ENCODE measurements at places on chromosomes 16 and 17. TPM values are rescaled to one million over a fixed set of nuclear protein-coding genes. Genes with fewer than 3 reads are reported as not detected.
A peak's percentile ranks its signal among the peaks of the same experiment; 100 is the strongest.

DNA sequence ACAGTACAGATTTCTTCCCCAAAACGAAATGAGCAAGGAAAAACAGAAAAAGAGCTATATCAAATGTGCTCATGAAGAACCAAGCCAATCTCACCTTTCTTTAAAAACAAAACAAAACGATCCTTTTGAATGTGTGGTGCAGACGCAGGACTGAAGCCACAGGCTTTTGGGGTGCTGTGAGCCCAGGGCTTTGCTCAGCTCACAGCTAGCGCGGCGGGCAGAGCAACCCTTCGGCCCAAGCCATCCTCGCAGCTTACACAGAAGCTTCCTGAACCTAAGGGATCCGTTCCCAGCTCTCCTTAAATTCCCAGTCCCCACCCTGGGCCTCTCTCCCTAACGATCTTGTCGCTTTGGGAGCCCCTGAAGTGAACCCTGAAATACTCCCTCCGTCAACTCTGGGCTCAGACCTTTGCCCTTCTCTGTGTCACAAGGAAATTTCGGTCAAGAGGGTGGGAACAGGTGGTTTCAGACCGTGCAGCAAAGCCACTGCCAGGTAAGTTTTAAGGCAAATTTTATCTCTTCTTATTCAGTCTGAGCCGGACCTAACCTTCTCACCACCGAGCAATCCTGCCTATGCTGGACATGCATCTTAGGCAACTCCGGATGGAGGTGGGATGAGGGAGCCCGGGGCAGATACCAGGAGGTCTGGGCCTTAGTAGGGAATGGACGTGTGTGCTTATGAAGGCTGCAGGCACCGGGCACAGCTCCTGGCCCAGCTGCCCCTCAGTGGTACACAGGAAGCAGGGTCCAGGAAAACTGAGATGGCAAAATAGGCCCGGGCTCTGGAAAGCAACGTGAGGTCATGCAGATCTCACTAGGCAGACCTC is 52.0 kb downstream of the COTL1 start:
- no peak for DNase-seq

DNA sequence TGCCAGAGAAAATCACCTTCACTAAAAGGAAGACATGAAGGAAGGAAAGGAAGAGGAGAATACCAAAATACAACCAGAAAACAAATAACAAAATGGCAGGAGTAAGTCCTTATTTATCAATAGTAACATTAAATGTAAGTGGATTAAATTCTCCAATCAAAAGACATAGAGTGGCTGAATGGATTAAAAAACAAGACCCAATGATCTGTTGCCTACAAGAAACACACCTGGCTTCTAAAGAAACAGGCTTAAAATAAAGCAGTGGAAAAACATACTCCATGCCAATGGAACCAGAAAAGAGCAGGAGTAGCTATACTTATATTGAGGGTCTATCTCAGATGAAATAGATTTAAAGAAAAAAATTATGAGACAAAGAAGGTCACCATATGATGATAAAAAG is 86.4 kb upstream of the METRNL start:
- no peak for DNase-seq

MYH2 gene
- 0.22 TPM for total RNA-seq

DNA sequence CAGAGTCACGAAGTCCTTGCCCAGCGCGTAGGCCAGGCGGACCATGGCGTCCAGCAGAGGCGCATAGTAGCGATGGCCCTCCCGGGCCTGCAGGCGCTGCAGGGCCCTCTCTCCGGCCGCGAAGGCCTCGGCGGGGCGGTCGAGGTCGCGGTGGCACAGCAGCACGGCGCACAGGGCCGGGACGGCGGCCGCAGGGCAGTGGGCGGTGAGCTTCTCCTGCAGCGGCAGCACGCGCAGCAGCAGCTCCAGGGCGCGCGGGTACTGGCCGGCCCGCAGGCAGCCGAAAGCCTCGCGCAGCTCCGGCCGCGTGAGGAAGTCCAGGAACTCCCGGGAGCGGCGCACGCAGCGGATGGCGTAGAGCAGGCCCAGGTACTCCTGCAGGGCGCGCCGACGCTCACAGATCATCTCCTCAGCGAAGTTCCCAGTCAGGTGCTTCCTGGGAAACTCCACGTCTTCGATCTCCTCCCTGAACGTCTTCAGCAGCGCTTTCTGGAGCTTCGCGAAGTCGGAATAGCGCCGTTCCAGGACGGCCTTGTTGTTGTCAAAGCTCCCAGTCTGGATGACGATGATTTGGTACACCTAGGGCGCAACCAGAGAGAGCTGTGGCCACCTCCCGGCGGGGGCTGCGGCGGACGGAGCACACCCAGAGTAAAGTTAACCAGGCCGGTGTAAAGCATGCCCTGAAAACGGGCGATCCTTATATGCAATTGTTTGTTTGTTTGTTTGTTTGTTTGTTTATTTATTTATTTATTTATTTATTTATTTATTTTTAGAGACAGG is 7.4 kb downstream of the SNX20 start:
- no peak for DNase-seq

GRCh38 chr17:45103269-45103795 is 29.0 kb downstream of the PLCD3 start:
- no peak for DNase-seq

GRCh38 chr17:27810902-27811557 is 10.7 kb upstream of the NOS2 start:
- no peak for DNase-seq

GRCh38 chr17:19376811-19377210 is 1.5 kb upstream of the MAPK7 start:
- DNase-seq, result no peak

ABCC12 gene
- total RNA-seq, result not detected

- no peak for DNase-seq
Observed at GRCh38 chr17:50198026-50198669, 3.3 kb downstream of the COL1A1 start.

GRCh38 chr17:72296456-72296855 is 175.6 kb downstream of the SOX9 start:
- DNase-seq, result no peak

DNA sequence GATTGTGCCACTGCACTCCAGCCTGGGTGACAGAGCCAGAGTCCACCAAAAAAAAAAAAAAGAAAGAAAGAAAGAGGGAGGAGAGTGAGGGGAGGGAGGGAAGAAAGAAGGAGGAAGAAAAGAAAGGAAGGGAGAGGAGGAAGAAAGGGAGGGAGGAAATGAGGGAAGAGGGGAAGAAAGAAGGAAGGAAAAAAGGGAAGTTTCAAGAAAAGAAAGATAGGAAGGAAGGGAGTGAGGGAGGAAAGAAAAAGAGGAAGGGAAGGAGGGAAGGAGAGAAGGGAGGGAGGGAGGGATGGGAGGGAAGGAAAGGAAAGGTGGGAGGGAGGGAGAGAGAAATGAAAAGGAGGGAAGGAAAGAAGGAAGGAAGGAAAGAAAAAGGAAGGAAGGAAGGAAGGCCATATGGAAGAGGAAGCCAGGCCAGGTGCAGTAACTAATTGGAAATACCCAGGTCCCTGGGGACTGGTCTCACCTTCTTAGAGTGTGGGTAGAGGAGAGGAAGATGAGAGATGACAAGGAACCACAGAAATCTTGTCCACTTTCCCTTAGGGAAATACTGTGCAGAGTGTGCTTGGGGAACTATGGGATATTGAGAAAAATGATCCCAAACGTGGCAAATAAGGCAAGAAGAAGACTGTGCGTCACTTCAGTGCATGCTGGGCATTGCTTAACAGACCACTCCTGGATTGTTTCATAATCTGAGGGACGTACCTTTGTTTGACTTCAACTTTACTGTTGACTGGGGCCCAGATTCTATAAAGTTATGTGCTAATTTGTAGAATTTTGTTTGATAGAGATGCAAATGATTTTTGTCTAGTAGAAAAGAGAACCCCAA is 15.1 kb upstream of the CSNK2A2 start:
- no peak for DNase-seq

- DNase-seq, result no peak
Observed at GRCh38 chr17:416293-417206, 63.9 kb upstream of the RPH3AL start.

FAM83G gene
- total RNA-seq, result 2.5 TPM

DNA sequence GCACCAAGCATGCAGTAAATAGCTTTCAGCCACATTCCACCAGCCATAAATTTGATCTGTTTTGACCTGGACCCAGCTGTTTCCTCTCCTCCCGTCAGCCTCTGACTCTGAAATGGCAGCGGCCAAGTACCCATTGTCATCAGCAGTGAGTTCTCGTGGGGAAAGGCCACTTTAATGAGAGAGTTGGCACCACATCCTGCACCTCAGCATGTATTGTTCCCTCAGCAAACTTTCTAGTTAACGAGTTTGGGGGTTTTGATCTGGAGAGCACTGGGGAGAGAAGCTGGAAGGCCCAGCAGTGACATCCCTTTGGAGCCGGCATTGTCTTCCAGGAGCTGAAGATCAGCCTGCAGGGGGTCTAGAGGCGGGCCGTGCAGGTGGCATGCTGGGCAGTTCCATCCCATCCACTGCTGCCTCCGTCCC is 84.9 kb downstream of the RPA1 start:
- no peak for DNase-seq

RNF40 gene
- total RNA-seq, result 47.9 TPM

- DNase-seq, result no peak
Observed at GRCh38 chr17:33164169-33164881, 128.8 kb downstream of the ASIC2 start.

GRCh38 chr17:82297280-82297713 is 20.1 kb downstream of the CD7 start:
- peak; percentile 93 for DNase-seq

DNA sequence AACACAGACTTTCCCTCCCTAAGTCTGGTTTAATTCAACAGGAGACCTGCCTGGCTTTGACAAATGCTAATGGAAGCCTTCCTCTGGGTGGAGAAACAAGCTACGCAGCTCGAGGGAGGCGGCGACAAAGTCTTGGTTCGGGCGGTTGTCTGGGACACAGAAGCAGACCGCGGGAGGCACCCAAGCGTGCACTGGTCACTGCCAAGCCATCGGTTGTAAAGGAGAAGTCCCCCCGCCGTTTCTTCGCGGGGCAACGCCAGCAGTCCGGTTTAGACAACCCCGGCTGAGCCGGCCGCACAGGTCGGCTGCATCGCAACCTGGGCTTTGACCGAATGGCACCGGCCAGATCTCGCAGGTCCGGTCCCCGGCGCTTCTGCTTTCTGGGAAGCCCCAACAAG is 586 bp downstream of the GLYR1 start:
- peak; percentile 82 for DNase-seq

GRCh38 chr16:63466-63865 is 9.0 kb downstream of the RHBDF1 start:
- DNase-seq, result no peak

- DNase-seq, result no peak
Observed at GRCh38 chr16:1309888-1310831, 724 bp downstream of the UBE2I start.

DNA sequence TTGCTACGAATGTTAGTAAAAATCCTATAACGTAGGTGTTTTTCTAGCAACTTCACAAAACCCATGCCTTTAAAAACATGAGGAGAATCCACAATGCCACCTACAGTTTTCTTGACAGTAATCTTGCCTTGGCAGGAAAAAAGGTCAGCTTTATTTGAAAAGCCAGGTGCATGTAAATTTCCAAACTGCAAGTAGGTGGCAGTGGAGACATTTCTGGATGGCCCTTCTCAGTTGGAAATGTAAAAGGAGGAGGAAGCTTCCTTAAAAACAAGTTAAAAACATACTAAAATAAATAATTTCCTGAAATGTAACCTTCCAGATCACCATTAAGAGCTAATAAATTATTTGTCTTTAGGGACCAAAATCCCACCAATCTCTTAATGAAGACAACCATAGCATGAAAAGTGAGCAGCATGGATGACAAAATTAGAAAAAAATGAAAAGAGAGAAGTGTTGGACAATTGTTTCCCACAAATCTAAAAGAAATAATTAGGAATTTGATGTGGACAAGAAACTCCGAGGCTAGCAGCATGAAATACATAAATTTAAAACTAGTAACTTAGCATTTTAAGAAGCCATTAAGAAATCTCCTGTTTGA is 152.2 kb downstream of the SNX11 start:
- no peak for DNase-seq

- DNase-seq, result no peak
Observed at GRCh38 chr16:79943736-79944135, 343.2 kb upstream of the MAF start.

- no peak for DNase-seq
Observed at GRCh38 chr17:683499-684254, 31.0 kb downstream of the VPS53 start.

- no peak for DNase-seq
Observed at GRCh38 chr16:81212830-81213465, 25.5 kb upstream of the BCO1 start.

DNA sequence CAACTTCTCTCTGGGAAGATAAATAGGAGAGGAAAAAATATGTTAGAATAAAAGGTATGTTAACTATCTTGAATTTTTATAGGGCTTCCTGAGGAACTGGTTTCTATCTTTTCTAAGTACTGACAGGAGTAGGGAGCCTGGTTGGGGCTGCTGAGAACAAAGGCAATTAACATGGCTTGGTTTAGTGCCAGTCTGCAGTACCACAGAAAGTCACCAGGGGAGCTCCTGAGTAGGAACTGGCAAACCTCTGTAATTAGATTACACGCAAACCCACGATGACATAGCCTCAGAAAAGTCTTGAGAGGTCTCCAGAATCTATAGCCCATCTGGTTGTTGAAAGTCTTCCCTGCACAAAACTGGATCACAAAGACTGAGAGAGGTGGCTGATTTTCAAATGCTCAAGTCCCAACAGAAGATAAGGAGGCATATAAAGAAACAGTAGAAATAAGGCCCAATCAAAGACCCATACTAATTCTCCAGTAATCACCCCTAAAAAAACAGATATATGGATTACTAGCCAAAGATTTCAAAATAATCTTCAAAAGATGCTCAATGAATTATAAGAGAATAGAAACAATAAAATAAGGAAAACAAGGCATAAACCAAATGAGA is 11.7 kb upstream of the CNTNAP4 start:
- DNase-seq, result no peak

DNA sequence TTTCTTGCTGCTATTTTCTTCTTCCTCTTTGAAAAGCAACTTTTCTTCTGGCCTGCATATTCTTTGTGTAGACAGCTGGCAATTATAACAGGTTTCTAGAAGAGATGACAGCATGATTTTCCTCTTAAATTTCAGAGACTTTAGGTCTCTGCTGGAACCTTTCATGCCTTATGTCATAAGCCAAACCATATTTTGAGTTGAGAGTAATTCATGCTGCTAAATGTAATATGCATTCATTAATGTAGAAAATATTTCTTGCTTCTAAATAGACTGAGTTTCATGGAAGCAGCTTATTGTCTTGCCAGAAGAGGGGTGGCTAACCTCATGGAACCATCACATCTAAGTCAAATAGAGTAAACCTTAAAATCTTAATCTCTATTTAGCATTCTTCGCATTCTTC is 25.9 kb upstream of the ABCA9 start:
- no peak for DNase-seq

DNA sequence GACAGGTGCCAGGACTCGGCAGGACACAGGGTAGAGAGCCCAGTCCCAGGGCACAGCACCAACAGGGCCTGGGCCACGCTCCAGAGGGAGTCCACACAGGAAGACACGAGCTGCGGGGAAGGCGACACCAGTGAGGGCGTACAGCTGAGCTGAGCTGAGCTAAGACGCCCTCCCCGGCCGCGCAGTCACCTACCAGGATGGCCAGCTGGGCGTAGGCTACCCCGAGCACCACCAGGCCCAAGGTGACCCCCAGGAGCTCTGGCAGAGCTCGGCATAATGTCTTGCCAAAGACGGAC is 42.6 kb downstream of the TSC2 start:
- no peak for DNase-seq

TPPP3 gene
- total RNA-seq, result 9.6 TPM

Measured in cardiac septum (tissue), 1 donor.